ENCODE measurements at places on chromosomes 7 and 10.

- DNase-seq: no peak
These were observed 41.1 kb upstream of the TFEC start for GRCh38 chr7:116071629-116072028.

GRCh38 chr10:59895629-59896116 lies 10.7 kb downstream of the CCDC6 start:
- no peak for DNase-seq

DNA sequence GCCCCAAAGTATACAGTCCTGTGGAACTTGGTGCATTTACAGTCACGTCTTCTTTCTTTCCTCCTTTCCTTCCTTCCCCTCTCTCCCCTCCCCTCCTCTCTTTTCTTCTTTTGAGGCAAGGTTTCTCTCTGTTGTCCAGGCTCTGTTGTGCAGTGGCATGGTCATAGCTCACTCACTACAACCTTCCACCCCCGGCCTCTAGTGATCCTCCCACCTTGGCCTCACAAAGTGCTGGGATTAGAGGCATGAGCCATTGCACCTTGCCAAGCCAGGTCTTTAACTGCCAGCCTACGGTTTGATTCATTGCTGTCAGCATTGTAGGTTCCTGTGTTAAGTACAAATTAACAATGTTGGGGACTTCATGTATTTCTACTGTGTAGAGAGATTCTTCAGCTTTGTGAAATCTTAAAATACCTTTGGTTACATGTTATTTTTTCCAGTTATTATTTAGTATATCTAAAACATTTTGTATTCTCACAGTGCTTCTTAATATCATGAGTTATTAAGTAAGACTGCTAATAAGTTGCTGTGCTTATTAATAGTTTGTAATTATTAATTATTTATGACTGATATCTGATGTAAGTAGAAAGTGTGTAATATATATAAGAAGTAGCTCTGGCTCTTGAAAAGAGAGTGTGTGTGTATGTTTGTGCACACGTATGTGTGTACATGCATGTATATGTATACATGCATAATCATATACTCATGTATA lies 320.8 kb downstream of the EXOC4 start:
- DNase-seq: no peak

- DNase-seq: no peak
These were observed 28.8 kb downstream of the ABRAXAS2 start for GRCh38 chr10:124830445-124830844.

- DNase-seq: no peak
These were observed 89.9 kb downstream of the WDFY4 start for GRCh38 chr10:48774416-48775205.

- DNase-seq: no peak
These were observed 30.5 kb upstream of the XPNPEP1 start for GRCh38 chr10:109953766-109954165.

GRCh38 chr7:42720991-42721796 lies 190.7 kb downstream of the C7orf25 start:
- no peak for DNase-seq

DNA sequence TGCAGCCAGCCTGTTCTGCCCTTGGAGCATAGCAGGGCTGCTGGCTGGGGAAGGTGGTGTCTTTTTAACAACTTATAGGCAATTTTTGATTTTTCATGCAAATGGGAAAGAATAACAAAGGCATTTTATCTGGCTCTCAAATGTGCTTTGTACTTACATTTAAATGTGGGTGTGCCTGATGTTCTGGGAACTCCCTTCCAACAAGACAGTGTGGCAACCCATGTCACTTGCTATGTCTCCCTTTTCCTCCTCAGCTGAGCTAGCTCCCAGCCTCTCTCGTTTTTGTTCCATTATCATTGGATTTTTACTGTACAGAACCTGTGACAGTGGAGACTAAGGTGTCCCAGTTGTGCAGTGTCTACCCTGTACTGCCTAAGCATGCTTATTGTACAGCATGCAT lies 93.5 kb upstream of the PDCD4 start:
- DNase-seq: no peak

- no peak for DNase-seq
These were observed 68.5 kb upstream of the ZNF438 start for GRCh38 chr10:31100115-31100601.

- no peak for DNase-seq
These were observed 79.3 kb upstream of the NANOS1 start for GRCh38 chr10:118950190-118950680.

- no peak for DNase-seq
These were observed 2.7 kb upstream of the SYPL1 start for GRCh38 chr7:106114716-106115383.

DNA sequence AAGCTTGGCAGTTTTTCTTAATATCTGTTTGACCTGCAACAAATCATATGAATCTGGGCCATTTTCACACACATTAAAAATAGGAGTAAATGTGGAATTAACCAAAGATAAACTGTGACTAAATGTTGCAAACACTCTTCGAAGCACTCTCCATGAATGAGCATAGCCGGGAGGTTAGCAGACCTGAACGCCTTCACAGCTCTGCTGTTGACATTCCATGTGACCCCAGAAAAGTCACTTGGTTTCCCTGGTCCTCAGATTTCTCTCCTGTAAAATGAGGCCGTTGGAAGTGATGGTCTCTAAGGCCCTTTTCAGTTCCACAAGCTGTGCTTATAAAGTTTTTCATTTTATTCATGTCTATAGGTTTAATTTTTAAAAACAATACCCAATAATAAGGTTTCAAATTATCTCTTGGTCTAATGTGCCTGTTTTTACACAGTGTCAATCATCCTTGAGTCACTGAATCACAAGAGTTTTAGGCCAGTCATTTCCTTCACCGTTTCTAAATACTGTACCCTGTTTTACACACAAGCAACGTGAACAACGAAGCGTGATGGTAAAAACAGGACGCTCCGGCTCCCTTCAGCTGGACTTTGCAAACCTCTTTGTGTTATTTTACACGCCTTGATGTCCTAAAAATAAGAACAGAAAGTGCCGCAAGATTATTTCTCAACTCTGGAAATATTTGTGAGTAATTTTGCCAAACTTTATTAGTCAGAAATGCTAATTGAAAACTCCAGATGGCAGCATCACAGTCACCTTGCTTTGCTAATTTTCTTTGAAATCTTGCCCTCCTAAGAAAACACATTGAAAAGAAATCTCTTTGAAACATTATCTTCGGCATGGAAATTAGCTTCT lies 38.6 kb upstream of the MET start:
- DNase-seq: no peak

DNA sequence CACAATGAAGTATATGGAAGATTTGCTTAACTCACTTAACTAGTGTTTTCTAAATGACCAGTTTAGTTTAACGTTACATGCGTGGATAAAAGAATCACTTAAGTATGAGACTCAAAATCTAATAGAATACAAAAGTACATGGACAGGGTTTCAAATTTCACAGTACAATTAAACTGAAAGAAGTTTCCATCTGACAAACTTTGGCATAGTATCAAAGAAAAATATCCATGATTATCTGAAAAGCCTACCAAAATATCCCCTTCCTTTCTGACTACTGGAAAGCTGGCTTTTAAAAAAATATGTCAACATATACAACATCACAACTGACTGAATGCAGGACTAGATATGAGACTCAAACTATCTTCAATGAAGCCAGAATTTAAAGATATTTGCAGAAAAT lies 164.8 kb downstream of the ZNF438 start:
- DNase-seq: no peak

- no peak for DNase-seq
These were observed 88.7 kb upstream of the MYL10 start for GRCh38 chr7:101717628-101718357.

GRCh38 chr7:51645255-51645654 lies 328.6 kb upstream of the COBL start:
- no peak for DNase-seq

DNA sequence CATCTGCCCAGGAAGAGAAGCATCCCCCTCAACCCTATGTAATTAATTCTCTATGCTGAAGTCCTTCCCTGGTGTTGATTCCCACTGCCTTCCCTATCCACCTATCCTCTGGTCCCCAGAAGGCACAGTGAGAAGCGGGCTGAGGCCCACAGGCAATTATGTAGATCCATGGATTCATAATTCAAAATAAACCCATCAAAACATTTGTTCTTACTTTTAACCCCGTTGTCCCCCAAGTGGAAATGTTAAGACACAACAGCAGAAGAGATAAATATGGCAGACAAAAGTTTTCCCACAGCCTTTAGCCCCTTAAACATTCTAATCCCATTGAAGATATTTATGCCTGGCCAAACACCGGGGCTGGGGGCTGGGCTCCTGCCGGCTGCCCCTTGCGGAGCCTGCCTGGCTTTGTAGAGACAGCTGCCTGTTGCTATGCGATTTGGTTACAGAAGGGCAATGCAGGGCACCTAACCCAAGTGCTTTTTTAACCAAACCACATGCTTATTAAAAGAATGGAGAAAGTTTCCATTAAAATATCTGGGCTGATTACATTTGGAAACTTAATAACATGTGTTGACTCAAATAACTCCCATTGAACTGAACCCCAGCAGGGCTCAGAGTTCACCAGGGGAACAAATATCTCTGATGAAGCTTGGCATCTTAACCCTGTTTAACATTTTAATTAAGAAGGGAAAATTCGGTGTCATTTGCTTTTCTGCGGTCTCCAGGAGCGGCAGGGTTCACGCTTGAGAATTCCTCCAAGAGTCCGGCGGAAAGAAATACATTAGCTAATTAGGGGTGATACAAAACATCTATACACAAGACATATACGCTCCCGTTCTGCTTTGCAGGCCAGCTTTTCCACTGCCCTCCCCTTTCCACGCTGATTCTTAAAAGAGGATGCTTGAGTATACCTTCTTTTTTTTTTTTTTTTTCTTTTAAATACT lies 110.8 kb upstream of the FGFR2 start:
- DNase-seq: no peak

DNA sequence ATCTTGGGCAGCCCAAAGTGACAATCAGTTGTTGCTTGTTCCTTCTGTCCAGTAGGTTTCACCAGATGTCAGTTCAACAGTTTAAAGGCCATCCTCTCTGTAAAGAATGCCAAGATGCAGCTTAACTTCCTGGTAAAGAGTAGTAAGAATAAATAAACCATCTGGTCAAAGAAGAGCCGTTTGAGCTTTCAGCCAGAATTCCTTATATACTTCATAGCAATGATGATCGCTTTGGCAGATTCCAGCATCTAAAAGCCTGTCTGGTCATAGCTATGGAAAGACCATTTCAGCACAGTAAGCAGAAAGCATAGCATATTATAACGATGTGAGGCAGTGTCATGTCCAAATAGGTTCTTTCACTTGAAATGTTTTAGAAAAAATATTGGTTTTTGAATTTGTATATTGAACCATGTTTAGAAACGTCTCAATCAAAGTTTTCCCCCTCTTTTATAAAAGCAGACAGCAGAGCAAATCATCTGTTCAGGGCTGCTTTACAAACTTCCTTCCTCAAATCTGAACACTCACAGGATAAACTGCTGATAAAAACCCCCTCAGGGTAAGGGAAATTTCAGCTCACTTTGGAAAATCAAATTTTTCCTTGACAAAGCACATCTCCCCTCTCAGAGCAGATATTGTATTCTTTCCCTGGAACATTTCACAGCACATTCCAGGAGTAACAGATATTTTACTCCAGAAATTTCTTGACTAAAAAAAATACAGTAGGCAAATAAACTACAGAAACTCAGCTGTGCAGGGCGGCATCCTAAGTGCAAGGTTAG lies 184.1 kb downstream of the NOC3L start:
- no peak for DNase-seq

DNA sequence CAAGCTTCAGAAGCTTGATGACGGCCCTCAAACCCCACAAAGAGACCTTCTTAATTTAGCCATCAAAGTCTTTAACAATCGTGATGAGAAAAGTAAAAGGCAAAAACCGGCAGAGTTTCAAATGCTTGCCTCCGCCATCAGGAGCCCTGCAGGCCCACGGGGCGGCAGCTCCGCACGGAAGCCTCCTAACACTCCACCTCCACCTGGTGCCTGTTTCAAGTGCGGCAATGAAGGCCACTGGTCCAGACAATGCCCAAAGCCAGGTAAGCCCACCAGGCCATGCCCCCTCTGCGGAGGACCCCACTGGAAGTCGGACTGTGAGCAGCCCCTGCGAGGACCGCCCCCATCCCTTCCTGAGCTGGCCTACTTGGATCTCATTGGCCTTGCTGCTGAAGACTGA lies 43.6 kb downstream of the CBX3 start:
- no peak for DNase-seq

- no peak for DNase-seq
These were observed 11.8 kb downstream of the FAS start for GRCh38 chr10:89002226-89002978.
